Activated T-helper 1 cell treated with anti-CD3 and anti-CD28 coated beads, Interleukin-2, amount 50 U/mL, for 16 hours (primary cell): ENCODE measurements at places on chromosomes 3 and 15.
A peak's percentile ranks its signal among the peaks of the same experiment; 100 is the strongest.

- no peak for DNase-seq
Measured at GRCh38 chr3:187080799-187081450, 58.4 kb downstream of the RPL39L start.

GRCh38 chr3:184405075-184406030, 25.5 kb downstream of the CHRD start:
- no peak for DNase-seq

DNA sequence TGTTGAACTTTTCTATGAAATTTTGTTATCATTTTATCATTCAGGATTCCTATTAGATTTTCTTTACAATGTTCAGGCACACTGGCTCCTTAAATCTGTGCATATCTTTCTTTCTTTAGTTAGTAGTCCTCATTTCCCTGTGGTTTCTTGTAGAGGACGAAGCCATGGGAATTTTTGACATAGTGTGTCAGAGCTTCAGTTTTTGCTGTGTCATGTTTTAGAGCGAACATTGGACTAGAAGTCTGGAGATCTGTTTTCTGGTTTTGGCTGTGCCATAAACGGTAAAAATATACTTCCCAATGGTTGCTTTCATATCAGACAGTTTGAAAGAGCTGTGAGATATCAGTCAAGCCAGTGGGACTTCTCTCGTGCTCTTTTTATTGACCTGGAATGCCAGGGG, 105.2 kb downstream of the CHCHD4 start:
- DNase-seq, result no peak

- no peak for DNase-seq
Measured at GRCh38 chr3:135992072-135992471, 26.5 kb downstream of the PPP2R3A start.

- DNase-seq, result no peak
Measured at GRCh38 chr3:101518421-101518871, 5.4 kb upstream of the SENP7 start.

GRCh38 chr3:41986561-41986960, 24.7 kb upstream of the ULK4 start:
- no peak for DNase-seq

DNA sequence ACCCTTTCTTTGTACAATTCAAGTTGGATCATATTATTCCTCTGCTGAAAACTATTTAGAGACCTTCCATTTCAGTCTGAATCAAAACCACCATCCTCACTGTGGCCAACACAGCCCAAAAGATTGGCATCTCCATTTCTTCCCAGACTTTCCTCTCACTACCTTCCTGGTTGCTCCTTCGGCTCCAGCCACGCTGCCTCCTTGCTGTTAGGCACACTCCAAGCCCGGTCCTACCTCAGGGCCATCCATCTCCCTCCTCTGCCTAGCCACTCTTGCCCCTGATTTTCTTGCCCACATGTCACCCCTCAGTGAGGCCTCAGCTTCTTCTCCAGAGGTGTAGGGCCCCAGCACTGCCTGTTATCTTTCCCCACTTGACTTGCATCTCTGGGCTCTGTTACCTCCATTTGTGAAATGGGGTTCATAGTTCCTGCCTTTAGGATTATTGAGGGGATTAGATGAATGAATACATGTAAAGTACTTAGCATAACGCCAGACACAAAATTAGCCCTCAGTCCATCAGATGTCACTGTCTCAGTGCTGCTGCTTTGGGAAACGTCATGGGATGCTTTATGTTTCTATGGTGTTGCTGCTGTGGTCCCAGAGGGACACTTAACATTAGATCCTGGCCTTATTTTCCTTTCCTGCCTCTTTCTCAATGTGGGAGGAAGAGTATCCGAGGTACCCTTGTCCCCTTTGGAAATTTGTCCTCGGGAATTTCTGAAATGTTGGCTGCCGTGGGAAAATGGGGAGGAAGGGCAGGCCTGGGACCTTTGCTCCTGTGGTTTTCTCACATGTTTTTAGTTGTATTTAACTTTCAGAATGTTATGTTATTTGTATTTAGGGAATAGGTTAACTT, 31.3 kb downstream of the SNRK start:
- no peak for DNase-seq

- DNase-seq, result no peak
Measured at GRCh38 chr3:133256787-133257483, 142.9 kb upstream of the BFSP2 start.

GRCh38 chr3:134621854-134622253, 29.0 kb downstream of the KY start:
- no peak for DNase-seq

GRCh38 chr3:138692152-138692551, 83.6 kb downstream of the FAIM start:
- DNase-seq, result no peak

- DNase-seq, result peak; percentile 52
Measured at GRCh38 chr15:70100474-70101341, 3.0 kb upstream of the TLE3 start.
